ENCODE measurements at places on chromosomes 1 and 21.

GRCh38 chr21:15730484-15731242, 881 bp downstream of the USP25 start:
- H3K27ac ChIP-seq: peak overlapping the region; percentile 93
- peaks cover 4% of the 10 kb centered on the region for H3K27me3 ChIP-seq
- peaks cover 12% of the 10 kb centered on the region for H3K4me1 ChIP-seq
- H3K4me3 ChIP-seq: peak overlapping the region; percentile 98

DNA sequence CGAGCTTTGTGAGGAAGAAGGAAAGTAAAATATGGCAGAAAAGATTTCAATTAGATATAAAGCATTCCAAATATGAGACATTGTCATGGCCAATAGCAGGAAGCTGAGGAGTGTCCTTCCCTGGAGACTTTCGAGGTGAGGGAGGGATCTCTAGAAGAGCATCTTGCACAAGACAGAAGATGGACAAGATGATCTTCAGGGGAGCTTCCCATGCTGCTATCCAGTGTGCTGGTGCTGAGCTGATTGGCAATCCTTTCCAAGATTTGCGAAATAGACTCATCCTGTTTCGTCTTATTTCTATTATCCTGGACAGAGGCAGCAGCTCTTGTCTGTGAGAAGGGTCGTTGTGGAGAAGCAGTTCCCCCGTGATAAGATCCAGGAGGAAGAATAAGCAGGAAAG, 342.0 kb upstream of the CAMK1G start:
- DNase-seq: no peak
- no peaks in the 10 kb centered on the region for H3K4me1 ChIP-seq
- no peak overlapping the region for H3K4me3 ChIP-seq
- no peaks in the 10 kb centered on the region for H3K27me3 ChIP-seq
- H3K36me3 ChIP-seq: no peaks in the 10 kb centered on the region

DNA sequence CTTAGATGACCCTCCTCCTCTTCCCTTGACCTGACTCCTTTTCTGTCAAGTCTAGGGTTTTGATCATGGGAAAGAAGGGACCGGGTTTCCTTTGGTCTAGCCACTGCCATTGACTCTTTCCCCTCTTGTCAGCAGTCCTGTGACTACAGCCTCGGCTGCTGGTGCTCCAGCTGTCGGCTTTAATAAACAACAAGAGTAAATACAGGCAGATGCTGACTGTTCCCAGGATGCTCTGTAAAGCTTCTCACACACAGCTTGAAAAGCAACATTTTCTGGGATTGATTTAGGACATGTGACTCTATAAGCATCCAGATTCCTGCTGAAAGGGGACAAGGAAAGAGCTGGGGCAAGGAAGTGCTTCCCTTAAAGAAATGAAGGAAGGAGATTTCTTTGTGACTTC, 53.5 kb upstream of the CTTNBP2NL start:
- DNase-seq: no peak
- H3K27me3 ChIP-seq: no peaks in the 10 kb centered on the region
- H3K4me1 ChIP-seq: no peaks in the 10 kb centered on the region
- H3K27ac ChIP-seq: no peak overlapping the region
- H3K4me3 ChIP-seq: no peak overlapping the region
- H3K36me3 ChIP-seq: no peaks in the 10 kb centered on the region

DNA sequence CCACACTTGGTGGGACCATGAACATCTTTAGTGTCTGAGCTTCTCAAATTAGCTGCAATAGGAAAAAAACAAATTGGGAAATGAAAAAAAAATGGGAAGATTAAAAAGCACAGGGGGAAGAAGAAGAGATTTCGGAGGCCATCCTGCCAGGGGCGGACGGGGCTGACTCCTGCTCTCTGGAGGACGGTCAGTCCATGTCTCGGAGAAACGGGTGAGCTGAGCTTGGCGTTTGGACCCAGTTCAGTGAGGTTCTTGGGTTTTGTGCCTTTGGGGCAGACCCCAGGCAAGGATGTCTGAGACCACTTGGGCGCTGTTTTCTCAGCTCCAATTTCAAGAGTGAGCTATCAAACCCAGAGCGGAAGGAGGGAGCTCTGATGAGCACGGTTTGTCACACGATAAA, 123.9 kb downstream of the PRDM2 start:
- H3K27ac ChIP-seq: no peak overlapping the region
- H3K4me3 ChIP-seq: no peak overlapping the region
- no peak for DNase-seq
- no peaks in the 10 kb centered on the region for H3K36me3 ChIP-seq
- H3K4me1 ChIP-seq: no peaks in the 10 kb centered on the region

DNA sequence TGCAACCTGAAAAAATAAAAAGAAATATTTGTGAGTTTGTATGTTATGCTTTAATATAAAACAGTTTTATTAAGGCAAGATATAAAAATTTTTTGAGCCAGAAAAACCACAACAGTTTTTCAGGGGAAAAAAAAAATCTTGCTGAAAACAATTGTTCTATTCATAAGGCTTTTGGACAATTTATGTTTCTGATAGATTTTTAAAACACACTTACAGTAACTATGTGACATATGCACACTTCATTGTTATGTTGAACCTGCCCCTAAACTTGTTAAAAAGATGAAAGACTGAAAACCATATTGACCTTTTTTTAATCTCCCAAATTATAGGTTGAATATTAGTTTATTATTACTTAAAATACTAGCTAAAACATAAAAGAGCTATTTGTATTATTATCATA, 279.9 kb upstream of the C1orf105 start:
- no peak for DNase-seq
- H3K4me3 ChIP-seq: no peak overlapping the region
- no peak overlapping the region for H3K27ac ChIP-seq
- no peaks in the 10 kb centered on the region for H3K36me3 ChIP-seq

GRCh38 chr1:155859881-155860871, 809 bp downstream of the SYT11 start:
- peaks cover 1% of the 10 kb centered on the region for H3K36me3 ChIP-seq
- peaks cover 14% of the 10 kb centered on the region for H3K27me3 ChIP-seq
- peak overlapping the region; percentile 87 for H3K4me3 ChIP-seq
- peak overlapping the region; percentile 88 for H3K27ac ChIP-seq
- H3K4me1 ChIP-seq: peaks cover 20% of the 10 kb centered on the region
- peak; percentile 76 for DNase-seq

- H3K27me3 ChIP-seq: peaks cover 25% of the 10 kb centered on the region
- H3K36me3 ChIP-seq: peaks cover 34% of the 10 kb centered on the region
- peaks cover 44% of the 10 kb centered on the region for H3K4me1 ChIP-seq
- H3K4me3 ChIP-seq: peak overlapping the region; percentile 96
Measured at GRCh38 chr1:155126556-155127104, 1.0 kb upstream of the EFNA1 start.

- no peaks in the 10 kb centered on the region for H3K36me3 ChIP-seq
- no peak overlapping the region for H3K27ac ChIP-seq
- H3K4me1 ChIP-seq: peaks cover 4% of the 10 kb centered on the region
- H3K27me3 ChIP-seq: peaks cover 1% of the 10 kb centered on the region
- no peak overlapping the region for H3K4me3 ChIP-seq
Measured at GRCh38 chr1:180510882-180511281, 8.5 kb upstream of the ACBD6 start.

DNA sequence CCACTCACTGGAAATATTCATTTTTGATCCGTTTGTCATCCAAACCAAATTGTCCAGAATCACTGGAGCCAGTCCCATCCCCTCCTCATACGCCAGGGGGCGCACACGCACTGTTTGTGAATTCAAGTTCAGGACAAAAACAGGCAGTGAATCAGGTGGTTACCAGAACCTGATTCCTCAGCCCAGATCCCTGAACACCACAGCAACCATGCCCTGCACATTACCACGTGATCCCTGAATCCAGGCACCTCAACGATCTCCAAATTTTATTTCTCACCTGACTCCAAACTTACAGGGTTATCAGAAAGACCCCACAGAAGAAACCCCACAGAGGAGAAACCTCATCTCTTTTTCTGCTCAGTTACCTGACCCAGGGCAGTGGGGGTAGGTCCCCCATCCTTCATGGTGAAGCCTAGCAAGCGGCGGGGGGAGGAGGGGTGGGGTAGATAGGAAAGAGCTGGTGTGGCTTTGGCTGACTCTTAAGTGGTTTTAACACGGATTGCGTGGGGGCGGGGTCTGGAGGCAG, 1.4 kb upstream of the PTPRF start:
- peak; percentile 84 for DNase-seq
- peaks cover 30% of the 10 kb centered on the region for H3K4me1 ChIP-seq
- H3K27ac ChIP-seq: no peak overlapping the region
- peaks cover 14% of the 10 kb centered on the region for H3K27me3 ChIP-seq
- peak overlapping the region; percentile 93 for H3K4me3 ChIP-seq

- no peak overlapping the region for H3K4me3 ChIP-seq
- H3K27me3 ChIP-seq: no peaks in the 10 kb centered on the region
- no peaks in the 10 kb centered on the region for H3K36me3 ChIP-seq
- H3K27ac ChIP-seq: no peak overlapping the region
- no peak for DNase-seq
- H3K4me1 ChIP-seq: no peaks in the 10 kb centered on the region
Measured at GRCh38 chr1:163540727-163541126, 219.0 kb downstream of the NUF2 start.

DNA sequence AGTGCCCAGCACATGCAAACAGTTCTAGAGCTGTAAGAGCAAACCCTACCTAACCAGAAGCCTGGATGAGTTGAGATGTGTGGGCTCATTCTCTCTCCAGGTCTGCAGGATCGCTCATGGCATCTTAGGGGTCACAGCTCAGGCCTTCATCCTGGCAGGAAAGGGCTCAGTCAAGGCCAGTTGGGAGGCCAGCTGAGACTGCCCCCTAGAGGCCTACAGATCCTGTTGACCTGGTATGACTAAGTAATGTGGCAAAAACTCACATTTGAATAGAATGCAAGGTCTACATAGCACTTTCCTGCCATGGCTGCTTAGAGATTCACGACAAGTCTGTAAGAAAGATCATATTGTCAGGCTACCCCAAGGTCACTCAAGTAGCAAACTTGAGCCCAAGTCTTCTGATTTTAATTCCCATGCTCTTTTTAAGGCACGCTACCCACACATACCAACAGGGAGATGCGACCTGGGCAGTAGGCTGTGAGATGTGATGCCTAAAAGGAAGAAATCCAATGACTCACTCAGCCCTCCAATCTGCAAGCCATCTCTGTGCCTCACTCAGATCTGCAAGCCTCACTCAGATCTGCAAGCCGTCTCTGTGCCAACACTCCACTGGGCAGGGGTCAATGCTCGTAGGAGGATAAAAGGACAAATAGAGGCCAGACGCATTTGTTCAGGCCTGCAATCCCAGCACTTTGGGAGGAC, 5.1 kb upstream of the CAPN8 start:
- H3K27me3 ChIP-seq: peaks cover 2% of the 10 kb centered on the region
- H3K36me3 ChIP-seq: peaks cover 6% of the 10 kb centered on the region
- peak; percentile 70 for DNase-seq
- peaks cover 10% of the 10 kb centered on the region for H3K4me1 ChIP-seq
- H3K4me3 ChIP-seq: no peak overlapping the region

DNA sequence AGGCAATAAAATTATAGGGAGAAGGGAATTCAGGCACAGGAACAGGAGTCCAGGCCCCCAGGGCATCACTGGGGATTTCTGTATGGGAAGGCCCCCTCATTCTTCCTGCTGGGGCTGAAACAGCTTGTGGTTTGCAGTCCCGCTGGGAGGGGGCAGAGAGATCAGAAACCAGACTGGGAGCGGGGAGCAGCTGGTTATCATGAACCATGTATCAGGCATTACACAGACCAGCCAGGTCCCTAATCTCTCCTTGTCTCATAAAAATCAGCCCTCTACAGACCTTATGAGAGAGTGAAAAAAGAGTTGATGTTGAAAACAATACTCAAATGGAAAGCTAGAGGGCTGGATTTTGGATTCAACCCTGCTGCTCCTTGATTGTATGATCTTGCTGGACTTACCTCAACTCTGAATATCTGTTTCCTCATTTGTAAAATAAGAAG, 93.4 kb upstream of the F3 start:
- H3K27me3 ChIP-seq: no peaks in the 10 kb centered on the region
- peaks cover 5% of the 10 kb centered on the region for H3K4me1 ChIP-seq
- H3K4me3 ChIP-seq: no peak overlapping the region
- H3K27ac ChIP-seq: no peak overlapping the region

- no peak for DNase-seq
- no peaks in the 10 kb centered on the region for H3K4me1 ChIP-seq
- peaks cover 3% of the 10 kb centered on the region for H3K27me3 ChIP-seq
- no peak overlapping the region for H3K27ac ChIP-seq
Measured at GRCh38 chr1:37243368-37244082, 209.2 kb upstream of the GRIK3 start.

- no peak overlapping the region for H3K4me3 ChIP-seq
- H3K36me3 ChIP-seq: no peaks in the 10 kb centered on the region
- H3K27me3 ChIP-seq: peaks cover 1% of the 10 kb centered on the region
- H3K4me1 ChIP-seq: peaks cover 14% of the 10 kb centered on the region
- H3K27ac ChIP-seq: no peak overlapping the region
Measured at GRCh38 chr1:21110163-21110562, 66.5 kb downstream of the EIF4G3 start.

DNA sequence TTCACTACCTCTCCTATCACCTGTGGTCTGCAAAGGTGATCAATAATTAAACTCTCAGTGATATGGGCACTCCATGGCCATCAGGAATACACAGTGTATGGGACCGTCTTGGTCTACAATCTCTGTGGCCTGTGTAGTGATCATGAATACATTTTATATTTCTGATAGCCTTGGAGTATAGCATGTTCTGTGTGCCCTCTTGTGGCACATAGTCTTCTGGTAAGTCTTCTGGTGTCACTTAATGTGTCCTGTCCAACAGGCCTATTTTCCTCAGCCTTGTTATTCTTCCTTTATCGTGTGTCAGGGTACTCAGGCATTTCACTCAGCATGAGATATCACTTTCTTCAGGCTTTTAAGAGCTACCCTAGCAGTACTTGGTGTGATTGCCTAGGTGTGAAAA, 393.6 kb downstream of the AGBL4 start:
- no peaks in the 10 kb centered on the region for H3K4me1 ChIP-seq
- H3K27me3 ChIP-seq: no peaks in the 10 kb centered on the region
- no peak overlapping the region for H3K27ac ChIP-seq
- DNase-seq: no peak

Measured in endothelial cell (in vitro differentiated cells).